CD4-positive, alpha-beta T cell treated with Interleukin-1 beta for 1 hour (primary cell): ENCODE measurements at places on chromosomes 1 and 21.

DNA sequence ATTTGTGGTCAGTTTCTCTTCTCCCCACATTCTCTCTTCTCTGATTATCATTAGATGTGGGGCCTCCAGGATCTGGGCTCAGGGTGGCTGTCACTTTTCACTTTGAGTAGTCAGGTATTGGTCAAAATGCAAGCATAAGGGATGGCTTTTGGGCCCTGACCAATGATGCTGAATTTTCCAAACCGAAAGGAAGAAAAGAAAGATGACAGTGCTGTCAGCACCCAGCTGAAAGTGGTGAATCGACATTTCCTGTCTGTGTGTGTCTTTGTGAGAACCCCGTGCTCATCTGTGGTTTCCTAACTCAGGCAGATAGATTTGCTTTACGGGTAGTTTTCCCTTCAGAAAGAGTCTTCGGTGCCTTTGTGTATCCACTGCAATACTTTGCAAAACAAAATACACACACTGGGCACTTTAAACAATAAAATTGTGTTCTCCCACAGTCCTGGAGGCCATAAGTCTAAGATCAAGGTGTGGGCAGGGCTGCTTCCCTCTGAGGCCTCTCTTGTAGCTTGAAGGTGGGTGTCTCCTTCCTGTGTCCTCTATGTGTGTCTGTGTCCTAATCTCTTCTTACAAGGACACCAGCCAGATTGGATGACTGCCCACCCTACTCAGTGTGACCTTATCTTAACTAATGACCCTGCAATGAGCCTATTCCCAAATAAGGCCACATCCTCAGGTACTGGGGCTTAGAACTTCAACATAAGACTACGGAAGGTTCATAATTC lies 274.8 kb upstream of the AJAP1 start:
- peak; percentile 0 for DNase-seq

GRCh38 chr1:33736496-33736895 lies 127.4 kb upstream of the HMGB4 start:
- DNase-seq: no peak

- no peak for DNase-seq
These were observed 35.5 kb downstream of the SH3GLB1 start for GRCh38 chr1:86739648-86740509.

GRCh38 chr1:103191327-103191726 lies 83.0 kb upstream of the COL11A1 start:
- DNase-seq: no peak

GRCh38 chr1:147723691-147724323 lies 36.6 kb downstream of the GJA5 start:
- DNase-seq: peak; percentile 11

- DNase-seq: no peak
These were observed 67.5 kb downstream of the DISC1 start for GRCh38 chr1:231694075-231694431.

DNA sequence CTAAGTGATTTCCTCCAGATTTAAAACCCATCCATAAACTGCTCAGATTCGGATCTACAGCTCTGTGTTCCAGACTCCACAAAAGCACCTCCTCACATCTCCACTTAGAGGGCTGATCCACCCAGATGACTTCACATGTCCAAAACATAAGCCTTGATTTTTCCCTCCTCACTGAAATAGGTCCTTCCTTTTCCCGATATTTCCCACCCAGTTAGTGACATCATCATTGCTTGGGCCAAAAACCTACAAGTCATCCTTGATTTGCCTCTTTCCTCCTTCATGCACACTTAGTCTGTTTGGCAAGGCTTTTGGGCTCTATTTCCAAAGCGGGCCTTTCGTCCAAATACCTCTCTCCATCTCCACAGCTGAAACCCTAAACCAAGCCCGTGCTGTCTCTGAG lies 32.3 kb downstream of the CCDC185 start:
- no peak for DNase-seq

GRCh38 chr1:228448372-228448771 lies 31.7 kb upstream of the TRIM17 start:
- DNase-seq: no peak

GRCh38 chr1:4000811-4001251 lies 100.8 kb upstream of the C1orf174 start:
- no peak for DNase-seq

GRCh38 chr1:162857850-162858249 lies 3.1 kb downstream of the CCDC190 start:
- no peak for DNase-seq

GRCh38 chr1:25355841-25356395 lies 17.8 kb downstream of the TMEM50A start:
- no peak for DNase-seq

- DNase-seq: no peak
These were observed 19.8 kb downstream of the CHI3L2 start for GRCh38 chr1:111247125-111247838.

- no peak for DNase-seq
These were observed 156.0 kb downstream of the COL24A1 start for GRCh38 chr1:86000601-86001000.

- no peak for DNase-seq
These were observed 28.2 kb downstream of the RUNX1 start for GRCh38 chr21:35020902-35021301.

DNA sequence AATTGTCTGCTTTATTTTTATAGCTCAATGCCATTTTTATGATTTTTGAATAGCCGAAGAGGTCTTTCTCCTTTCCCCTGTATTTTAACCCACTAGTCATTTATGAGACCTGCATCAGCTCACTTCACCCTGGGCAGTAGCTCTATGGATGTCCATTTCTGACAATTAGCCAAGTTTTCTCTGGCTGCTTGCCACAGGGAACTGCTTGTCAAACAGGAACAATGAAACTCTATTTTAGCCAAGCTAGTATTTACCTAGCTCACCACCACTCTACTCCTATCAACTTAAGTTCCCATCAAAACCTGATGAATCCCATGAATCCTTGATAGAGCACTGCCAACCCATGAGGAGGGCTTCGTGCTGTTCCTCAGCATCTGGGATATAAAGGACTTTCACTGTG lies 406.7 kb downstream of the RWDD3 start:
- DNase-seq: no peak

DNA sequence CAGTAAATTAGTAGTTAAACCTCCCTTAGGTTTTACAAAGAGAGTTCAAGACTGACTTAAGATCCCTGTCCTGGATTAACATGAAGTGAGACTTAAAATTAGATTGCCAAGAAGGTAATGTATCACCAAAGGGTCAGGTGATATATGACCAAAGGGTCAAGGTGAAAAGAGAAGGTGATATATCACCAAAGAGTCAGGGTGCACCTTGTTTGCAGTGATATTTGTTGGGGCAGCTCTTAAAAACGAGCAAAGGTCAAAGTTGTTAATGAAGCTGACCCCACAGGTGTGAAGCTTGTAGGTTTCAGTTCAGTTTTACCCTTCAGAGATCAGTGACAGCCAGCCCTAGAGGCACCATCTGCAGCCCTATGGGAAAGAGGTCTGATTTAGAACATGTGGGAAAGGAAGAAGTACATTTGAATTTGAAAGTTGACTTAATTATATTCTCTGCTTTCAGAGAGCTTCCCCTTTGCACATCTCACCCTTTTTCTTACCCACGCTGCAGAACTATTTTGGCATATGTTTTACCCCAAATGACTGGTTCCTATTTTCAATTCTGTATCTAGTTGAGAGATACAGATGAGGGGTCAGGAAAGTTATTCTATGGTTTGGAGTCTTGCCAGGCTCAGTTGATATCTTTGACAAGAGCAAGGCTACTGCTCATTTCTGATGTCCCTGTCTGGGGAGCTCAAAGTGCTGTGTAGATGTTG lies 170.8 kb downstream of the S1PR1 start:
- no peak for DNase-seq

DNA sequence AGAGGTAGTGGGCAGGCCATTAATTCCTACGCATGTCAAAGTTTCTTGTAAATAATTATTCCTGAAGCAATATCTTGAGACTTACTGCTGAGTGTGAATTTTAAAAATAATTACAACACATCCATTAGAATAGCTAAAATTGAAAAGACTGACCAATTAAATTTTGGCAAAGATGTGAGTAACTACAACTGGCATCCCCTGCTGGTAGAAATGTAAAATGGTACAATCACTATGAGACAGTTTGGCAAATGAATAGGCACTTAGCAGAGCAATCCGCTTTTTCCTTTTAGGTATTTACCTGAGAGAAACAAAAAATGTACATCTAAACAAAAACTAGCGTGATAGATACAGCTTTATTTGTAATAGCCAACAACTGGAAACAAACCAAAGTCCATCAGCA lies 798.9 kb downstream of the BRINP3 start:
- no peak for DNase-seq

- no peak for DNase-seq
These were observed 55.2 kb upstream of the PALMD start for GRCh38 chr1:99590578-99591209.

- no peak for DNase-seq
These were observed 8.7 kb downstream of the NPHP4 start for GRCh38 chr1:5983361-5984103.

- no peak for DNase-seq
These were observed 47.9 kb downstream of the NCAM2 start for GRCh38 chr21:21046063-21046462.

DNA sequence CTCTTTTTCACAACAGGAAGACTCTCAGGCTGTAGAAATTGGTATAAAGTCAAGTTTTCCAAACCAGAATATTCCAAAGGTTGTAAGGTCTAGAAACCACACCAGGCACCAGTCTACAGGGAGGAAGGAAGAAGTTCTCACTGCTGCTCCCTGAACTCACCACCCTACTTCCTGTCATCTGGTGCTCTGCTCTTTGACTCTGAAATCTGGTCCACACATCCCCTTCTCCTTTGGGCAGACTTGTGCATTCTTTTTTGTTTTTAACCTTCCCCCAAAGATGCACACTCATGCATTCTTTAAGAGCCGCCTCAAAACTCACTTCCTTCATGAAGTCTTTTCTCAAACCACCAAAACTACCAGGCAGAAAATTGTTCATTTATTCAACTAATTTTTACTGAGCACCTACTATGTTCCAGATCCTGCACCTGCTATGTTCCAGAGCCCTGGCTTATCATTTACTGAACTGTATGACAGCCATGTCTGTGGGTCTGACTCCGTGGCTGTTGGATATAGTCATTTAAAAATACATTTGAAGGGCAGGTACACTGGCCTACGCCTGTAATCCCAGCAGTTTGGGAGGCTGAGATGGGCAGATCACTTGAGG lies 30.1 kb upstream of the EPS15 start:
- peak; percentile 6 for DNase-seq

DNA sequence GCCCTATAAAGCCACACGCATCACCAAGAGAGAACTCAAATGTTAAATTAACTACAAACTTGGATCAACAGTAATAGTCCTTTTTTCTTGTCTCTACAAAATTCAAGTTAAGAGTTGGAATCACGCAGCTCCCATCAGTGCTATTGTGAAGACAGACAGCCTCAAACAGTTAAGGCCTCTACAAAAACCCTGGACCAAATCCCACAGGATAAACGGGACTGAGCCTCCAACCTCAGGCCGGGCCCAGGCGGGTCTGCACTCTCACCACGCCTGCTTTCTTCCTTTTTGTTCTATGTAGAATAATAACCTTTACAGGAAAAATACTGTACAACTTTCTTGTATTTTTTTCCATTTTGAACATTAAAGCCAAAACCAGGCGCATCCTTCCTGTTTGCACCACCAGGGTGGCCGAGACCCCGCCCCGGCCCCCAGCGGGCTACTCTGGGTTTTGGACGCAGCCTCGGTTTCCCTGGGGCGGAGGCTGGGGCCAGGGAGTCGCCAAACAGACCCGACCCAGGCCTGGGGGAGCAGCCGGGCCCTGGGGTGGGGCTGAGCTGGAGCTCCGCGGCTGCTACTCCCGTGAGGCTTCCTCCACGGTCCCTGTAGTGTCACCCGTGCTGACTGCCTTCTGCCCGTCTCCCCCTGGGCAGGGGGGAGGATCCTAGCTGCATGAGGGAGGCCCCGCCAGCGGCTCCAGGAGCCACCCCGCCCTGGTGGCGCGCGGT lies 158.4 kb downstream of the CASZ1 start:
- no peak for DNase-seq

DNA sequence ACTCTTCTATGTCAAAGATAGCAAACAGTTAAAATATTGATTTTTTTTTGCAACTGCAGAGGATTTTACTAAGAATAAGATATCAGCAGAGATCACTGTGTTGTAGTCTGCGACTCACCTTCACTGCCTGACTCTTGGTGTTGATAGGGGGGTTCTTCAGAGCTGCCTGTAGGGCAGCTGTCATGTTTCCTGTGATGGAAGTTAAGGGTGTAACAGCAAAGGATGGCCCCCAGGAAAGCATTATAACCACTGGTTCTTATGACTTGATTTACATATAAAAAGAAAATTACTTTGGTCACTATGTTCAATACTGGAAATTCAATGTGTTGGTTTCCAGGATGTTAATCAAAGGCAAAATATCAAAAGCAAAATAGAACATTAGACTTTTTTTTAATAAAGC lies 2.6 kb downstream of the ARPC5 start:
- no peak for DNase-seq

GRCh38 chr1:181396171-181396670 lies 87.1 kb upstream of the CACNA1E start:
- peak; percentile 48 for DNase-seq

DNA sequence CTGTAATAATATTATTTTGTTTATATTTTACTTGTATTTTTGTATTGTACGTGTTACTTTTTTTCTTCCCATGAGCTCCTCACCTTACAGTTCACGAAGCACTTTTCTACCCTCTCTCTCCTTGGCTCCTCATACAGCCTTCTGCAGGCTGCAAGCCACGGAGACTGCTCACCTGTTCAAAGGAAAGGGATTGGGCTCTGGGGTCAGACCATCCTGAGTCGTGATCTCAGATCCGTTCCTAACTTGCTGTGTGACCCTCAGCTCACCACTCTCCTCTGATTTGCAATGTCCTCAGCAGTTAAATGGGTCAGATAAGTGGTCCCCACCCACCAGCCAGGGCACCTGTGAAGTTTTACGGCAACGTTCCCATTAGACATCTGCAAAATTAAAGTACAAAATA lies 54.1 kb downstream of the VWA5B1 start:
- no peak for DNase-seq

DNA sequence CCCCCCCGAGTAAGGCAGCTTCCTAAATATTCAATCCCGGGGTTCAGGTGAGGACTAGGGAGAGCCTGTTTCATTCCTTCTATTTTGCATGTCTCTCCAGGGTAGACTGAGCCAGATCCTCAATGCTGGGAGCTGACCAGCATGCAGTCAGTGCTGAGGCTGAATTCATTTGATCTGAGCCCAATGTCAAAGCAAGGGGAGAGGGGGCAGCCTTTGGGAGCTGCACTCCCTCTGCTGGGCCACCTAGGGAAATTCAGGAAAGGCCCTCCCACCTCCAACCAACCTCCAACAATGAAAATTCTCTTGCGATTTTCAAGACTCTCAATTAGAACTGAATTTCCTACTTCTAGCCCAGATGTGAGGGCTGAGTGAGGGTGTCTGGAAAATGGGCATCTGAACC lies 371.2 kb downstream of the NPHP4 start:
- DNase-seq: no peak

- no peak for DNase-seq
These were observed 335.5 kb downstream of the COL11A1 start for GRCh38 chr1:102772831-102773230.

DNA sequence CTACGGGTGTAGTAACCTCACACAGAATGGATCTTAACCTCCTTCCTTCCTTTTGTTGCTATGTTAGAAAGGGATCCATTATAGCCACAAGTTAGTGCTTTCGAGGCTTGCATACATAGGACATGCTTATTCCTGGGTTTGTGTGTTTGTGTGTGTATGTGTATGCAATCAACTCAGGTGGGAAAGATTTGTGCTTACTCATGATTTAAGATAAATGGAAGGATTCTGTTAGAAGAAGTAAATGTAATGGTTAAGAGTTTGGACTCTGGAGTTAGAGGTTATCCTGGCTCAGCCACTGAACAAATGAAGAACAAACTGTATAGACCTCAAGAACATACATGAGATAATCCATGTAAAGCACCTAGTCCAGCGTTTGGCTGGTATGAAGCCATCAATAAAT lies 28.8 kb downstream of the BTG3 start:
- DNase-seq: no peak
